ENCODE measurements at places on chromosomes 2 and 18. TPM values are rescaled to one million over a fixed set of nuclear protein-coding genes. Genes with fewer than 3 reads are reported as not detected.
A peak's percentile ranks its signal among the peaks of the same experiment; 100 is the strongest.

Gene EGR4
- total RNA-seq, result not detected

Gene IL1F10
- not detected for total RNA-seq

GRCh38 chr2:210798180-210798579 lies 241.8 kb downstream of the CPS1 start:
- no peak for DNase-seq

GRCh38 chr2:202387608-202388342 lies 11.6 kb downstream of the BMPR2 start:
- no peak for DNase-seq

- DNase-seq, result no peak
Observed at GRCh38 chr2:7992612-7993602, 688.9 kb upstream of the ID2 start.

- peak; percentile 72 for DNase-seq
Observed at GRCh38 chr2:122203523-122203922, 448.1 kb downstream of the TSN start.

GRCh38 chr2:102544182-102544581 lies 71.2 kb downstream of the SLC9A4 start:
- DNase-seq, result no peak

DNA sequence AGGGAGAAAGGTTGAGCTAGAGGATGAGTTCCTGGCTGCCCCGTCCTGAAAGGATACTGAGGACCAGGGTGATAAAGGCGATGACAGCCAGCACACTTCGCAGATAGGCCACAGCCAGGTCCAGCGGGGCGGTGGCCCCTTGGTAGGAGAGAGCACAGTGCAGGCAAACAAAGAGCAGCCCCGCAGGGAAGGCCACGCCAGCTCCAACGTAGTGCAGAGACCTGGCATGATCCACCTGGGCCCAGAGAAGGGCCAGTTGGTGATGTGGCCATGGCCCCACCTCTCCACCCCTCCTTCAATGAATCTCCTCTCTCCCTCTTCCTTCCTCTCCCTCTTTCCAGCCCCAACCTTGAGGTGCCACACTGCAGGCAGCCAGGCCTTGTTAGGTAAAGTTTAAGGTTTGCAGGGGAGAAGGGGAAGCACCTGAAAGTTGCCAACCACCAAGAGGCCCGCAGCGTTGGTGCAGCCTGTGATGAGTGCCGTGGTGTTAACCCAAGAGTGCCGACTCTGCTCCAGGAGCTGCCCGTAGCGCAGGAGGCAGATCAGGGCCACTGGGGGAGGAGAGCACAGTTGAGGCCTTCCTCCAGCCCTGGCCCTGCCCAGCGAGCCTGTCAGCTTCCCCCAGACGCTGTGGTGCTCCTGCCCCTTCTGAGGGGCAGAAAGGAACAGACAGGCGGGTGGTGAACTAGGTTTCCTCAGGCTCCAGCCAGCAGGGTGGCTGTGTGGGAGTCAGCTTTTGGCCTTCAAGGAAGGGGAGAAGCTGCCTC lies 2.8 kb downstream of the TMEM150A start:
- no peak for DNase-seq

DNA sequence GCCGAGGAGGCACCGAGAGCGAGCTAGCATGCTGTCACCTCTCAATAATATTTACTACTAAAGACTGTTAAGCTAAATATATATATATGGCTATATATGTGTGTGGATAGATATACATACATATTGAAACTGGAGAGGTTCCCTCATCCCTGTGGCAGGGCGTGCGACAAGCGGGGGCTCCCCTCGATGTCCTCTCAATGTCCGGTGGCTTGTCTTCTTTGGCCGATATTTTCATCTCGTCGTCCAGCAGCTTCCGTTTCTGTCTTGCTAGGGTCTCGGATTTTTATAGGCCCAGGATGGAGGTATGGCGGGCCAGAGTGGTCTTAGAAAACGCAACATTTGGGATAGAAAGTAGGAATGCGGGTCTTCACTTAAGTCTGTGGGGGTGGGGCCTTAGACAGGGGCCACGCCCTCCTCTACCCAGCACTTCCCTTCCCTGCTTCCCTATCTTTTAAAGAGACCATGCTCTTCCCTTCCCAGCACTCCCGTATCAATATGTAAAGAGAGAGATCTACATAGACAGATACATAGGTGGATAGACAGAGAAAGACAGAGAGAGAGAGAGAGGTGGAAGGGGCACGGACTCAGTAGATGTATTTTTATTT lies 866.8 kb downstream of the DSC3 start:
- DNase-seq, result no peak

DNA sequence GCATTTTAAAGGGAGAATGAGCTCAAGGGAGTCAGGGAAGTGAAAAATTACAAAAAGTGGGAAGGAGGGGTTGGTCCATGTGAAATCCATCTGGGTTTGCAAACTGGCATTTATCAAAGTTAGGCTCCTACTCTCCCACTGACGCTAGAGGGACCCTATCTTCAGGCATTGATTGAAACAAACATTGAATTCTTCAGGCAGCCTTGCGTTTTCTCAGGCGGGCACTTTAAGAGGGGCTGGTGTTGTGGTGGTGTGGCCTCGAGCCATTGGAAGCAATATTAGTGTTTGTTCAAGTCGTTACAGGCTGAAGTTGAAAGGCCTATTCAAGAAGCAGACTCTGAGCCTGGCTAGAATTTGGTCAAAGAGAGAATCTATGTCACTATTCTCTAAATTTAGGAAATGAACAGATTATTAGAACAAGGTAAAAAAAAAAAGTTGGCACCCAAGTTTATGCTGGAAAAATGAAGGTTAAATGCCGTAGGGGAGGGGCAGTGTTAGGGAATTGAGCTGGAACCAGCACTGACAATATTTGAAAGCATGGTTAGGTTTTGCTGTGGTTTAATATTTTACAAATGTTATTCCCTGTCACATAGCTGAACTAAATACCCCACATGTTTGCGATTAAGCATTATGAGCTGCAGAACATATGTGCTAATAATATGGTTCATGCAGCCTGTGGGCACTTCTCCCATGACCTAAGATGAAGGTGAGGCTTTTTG lies 36.8 kb downstream of the STON1 start:
- peak; percentile 14 for DNase-seq

Gene ZNF385B
- 2.3 TPM for total RNA-seq

GRCh38 chr2:149901231-149901859 lies 313.8 kb upstream of the MMADHC start:
- DNase-seq, result no peak

DNA sequence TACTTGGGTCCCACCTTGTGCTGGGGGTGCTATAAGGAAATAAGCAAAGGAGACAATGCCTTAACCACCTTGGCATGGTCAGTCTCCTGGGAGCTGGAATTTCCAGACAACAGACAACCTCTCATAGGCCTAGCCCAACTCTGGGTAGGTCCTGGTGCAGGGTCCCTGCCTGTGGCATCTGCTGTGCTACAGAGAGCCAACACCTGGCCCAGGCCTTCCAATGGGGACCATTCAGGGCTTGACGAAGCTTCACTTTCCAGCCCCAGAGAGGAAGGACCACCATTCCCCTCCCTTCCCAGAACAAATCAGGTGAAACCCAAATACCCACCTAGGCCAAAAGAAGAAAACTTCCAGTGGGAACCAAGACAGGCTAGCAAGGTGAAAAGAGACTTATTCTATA lies 82.8 kb downstream of the SMAD7 start:
- DNase-seq, result no peak

DNA sequence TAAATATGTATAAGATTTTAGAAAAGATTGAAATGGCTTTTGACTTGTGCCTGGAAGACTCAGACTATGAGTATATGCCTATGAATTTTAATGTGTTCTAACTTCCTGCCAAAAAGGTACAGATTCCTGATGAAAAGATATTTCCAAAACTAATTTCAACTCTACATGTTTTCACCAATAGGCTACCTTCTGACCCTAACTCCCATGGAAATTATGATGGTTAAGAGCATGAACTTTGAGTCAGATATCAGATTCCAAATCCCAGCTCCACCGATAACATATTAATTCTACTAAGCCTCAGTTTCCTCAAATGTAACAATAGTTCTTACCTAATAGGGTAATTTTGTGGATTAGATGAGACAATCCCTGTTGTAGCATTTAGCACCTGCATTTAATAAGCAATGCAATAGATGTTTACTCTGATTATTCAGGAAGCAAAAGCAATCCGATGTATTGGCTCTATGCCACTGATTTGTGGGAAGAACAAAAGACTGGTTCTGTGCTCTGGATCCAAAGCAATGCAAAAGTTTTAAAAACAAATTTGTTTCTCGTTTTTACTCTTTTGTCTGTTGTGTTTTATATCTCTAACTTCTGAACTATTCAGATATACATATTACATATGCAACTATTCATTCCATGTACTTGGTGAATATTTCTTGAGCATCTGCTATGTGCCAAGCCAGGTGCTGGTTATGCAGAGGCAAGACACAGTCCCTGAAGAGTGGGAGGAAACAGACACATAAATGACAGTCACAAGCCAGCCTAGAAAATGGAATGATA lies 115.4 kb downstream of the GATA6 start:
- DNase-seq, result no peak

GRCh38 chr2:85733121-85733960 lies 20.4 kb upstream of the ATOH8 start:
- no peak for DNase-seq

GRCh38 chr18:28124131-28125029 lies 52.5 kb downstream of the CDH2 start:
- DNase-seq, result no peak

- no peak for DNase-seq
Observed at GRCh38 chr18:44823782-44824181, 143.1 kb downstream of the SETBP1 start.

DNA sequence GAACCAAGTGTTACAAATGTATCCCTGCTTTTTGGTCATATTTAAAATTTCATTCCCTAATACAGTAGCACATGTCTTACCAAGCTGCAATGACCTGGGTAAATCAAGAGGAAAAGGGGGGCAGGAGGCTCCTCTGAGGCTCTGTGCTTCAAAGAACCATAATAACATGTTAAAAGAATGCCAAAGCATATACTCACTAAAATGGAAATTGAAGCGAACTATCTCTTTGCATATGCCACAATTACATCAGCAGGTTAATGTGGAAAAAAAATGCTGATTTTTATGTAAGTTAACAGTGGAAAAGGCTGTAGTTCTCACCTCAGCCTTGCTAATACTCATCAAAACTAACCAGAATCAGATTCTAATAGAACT lies 37.5 kb upstream of the NCKAP5 start:
- DNase-seq, result no peak

DNA sequence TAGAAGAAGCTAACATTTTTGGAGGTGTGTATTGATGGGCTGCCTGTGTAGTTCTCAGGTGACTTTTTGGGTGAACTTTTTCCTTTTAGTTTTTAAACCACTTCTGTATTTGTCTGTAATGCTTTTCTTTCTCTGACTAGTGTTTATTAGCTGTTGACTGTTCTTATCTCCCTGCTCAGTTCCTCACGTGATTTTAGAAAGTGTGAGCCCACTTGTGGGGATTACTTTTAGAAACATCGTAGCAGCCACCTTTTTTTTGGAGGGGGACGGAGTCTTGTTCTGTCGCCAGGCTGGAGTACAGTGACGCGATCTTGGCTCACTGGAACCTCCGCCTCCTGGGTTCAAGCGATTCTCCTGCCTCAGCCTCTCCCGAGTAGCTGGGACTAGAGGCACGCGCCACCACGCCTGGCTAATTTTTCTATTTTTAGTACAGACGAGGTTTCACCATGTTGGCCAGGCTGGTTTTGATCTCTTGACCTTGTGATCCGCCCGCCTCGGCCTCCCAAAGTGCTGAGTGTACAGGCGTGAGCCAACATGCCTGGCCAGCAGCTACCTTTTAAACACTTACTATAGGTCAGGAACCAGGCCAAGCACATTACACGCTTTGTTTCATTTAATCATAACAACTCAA lies 9.2 kb upstream of the CDKL4 start:
- DNase-seq, result no peak

Gene ABCA12
- total RNA-seq, result not detected

GRCh38 chr2:147110317-147110716 lies 734.5 kb upstream of the ACVR2A start:
- DNase-seq, result no peak

Gene KDM3A
- total RNA-seq, result 22.3 TPM

DNA sequence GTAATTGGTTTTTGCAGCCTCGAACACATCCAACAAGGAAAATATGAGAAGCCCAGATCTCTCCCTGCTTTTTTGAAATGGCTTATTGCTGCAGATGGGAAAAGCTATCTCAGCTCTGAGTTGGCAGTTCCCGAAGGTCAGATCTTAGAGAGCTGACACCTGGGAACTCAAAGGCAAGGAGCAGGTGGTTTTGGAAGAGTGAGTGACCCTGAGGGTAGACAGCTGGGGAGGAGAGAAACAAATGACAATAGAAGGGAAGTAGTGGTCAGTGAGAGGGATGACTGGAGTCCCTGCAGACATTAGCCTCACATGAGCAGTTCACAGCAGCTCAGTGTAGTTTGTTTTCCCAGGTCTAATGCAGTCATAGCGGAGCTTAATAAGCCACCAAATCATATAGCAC lies 317.9 kb downstream of the STK39 start:
- DNase-seq, result no peak

Gene GNAL
- total RNA-seq, result 8.6 TPM

GRCh38 chr2:8344144-8345097 lies 337.4 kb upstream of the ID2 start:
- no peak for DNase-seq

- DNase-seq, result no peak
Observed at GRCh38 chr2:13474538-13474937, 757.8 kb downstream of the TRIB2 start.

Data from NCI-H460 (cell line).